ENCODE measurements at places on chromosomes 1 and 21.

DNA sequence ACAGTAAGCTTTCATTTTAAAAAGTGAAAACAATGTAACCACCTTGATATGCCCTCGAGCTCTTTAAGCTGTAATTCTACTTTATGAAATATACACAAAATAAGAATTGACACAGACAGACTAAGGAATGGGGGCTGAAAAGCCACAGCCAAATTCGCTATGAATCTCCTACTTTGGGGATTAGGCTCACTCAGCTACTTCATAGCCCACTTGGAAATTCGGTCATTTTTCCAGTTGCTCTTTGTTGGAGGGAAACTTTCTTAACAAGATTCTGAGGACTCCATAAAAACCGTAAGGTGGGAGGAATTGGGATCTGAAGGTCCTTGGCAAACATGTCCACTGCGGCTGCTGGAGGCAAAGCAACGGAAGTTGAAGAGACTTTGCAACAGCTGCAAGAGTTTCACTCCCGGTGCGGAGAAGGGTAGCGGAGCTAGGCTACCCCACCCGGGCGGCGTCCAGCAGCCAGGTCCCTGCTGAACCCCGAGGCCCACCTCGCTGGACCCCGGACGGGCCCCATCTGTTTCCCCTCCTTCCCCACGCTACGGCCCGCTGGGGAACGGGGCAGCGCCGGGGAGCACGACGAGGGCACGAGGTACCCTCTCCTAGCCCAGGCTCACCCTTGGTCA lies 634 bp downstream of the MYCBP start:
- DNase-seq = no peak

DNA sequence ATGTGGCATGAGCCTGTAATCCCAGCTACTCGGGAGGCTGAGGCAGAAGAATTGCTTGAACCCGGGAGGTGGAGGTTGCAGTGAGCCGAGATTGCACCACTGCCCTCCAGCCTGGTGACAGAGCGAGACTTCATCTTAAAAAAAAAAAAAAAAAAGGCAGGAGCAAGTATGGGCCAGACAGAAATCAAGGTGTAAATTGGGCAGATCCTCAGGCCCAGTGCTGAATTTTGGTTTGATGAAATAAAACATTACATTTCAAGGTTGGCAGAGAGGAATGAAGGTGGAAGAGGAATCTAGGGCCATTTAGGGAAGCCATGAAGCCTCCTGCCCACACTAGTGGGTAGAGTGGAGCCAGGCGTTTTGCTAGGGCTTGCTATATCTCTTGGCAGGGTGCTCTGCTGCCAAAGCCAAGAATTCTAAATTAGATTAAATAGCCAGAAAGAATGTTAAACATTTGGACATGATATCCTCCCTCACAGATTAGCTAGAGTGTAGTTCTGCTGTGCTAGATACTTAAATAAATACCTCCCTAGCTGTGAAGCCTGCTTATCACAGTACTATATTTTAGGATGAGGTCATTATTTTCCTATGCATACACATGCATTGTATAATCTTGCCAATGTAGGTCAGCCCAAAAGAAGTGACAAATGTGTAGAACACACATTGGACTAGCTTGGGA lies 16.6 kb upstream of the LGALS8 start:
- no peak for DNase-seq

DNA sequence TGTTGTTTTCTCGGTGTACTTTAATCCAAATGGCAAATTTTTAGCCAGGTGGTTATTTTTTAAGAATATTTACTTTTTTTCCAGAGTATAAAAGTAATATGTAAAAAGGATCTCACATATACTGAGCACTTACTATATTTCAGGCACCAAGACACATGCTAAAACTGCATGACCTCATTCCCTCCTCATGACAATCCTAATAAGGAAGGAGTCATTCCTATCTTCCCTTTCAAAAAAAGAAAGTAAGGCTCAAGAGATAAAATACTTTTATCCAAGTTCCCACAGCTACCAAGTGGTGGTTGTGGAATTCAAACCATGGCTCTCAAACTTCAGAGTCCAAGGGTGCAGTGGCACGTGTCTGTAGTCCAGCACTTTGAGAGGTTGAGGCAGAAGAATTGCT lies 19.4 kb downstream of the ATP2B4 start:
- no peak for DNase-seq

GRCh38 chr1:221923929-221924598 lies 182.2 kb upstream of the DUSP10 start:
- DNase-seq = no peak

DNA sequence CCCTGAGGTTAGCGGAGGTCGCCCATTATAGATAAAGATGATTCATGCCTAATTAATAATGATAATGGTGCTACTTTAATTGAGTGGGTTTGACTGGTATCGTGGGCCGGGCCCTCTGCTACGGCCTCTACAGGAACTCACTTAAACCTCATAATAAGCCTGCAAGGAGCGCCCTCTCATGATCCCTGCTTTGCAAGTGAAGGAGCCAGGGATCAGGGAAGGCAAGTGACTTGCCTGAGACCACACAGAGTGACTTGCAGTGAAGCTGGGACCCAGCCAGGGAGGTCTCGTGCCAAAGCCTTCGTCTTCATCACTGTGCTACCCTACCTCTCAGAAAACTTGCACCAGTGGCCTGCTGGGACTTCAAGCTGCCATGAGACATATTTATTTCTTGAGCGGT lies 166.3 kb upstream of the KLHDC7A start:
- DNase-seq = no peak

- DNase-seq = no peak
Measured at GRCh38 chr1:109807822-109808680, 44.3 kb upstream of the EPS8L3 start.

DNA sequence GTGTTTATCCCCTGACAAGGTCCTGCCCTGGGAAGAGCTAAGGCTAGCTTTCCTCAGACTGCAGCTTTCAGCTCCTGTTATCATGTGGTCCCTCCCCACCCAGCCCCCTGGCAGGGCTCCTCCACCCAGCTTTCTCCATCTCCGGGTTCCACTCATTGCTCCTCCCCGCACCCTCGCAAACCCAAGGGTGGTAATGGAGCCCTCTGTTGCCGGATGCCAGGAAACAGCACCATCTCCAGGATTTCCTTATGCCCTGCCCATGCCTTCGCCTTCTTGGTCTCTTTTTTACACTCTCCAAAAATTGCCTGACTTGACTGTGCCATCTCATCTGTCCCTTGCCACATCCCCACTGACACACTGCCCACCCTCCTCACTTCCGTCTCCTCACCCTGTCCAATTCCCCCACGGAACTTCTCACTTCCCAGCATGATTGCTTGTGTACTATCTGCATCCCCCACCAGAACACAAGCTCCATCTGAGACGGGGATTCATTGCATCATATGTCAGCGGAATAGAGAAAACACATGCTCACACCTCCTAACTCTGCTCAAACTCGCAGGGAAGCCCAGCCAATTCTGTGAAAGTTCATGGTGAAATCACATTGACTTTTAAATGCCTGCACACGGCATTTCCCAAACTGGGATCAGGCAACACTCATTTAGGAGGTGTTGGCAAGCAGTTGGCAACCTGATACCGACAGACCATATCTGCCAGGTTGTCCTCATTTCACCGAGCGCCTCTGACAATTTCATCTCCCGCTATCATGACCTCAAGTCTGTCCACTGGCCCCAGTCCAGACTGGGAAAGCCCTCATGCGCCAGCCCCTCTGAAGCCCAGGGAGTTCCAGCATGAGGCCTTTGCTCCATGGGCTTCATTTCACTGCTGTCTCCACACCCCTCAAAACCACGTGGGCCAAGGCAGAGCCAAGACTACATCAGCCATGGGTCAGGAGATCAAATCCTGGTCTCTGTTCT lies 201.1 kb downstream of the MATN1 start:
- no peak for DNase-seq

DNA sequence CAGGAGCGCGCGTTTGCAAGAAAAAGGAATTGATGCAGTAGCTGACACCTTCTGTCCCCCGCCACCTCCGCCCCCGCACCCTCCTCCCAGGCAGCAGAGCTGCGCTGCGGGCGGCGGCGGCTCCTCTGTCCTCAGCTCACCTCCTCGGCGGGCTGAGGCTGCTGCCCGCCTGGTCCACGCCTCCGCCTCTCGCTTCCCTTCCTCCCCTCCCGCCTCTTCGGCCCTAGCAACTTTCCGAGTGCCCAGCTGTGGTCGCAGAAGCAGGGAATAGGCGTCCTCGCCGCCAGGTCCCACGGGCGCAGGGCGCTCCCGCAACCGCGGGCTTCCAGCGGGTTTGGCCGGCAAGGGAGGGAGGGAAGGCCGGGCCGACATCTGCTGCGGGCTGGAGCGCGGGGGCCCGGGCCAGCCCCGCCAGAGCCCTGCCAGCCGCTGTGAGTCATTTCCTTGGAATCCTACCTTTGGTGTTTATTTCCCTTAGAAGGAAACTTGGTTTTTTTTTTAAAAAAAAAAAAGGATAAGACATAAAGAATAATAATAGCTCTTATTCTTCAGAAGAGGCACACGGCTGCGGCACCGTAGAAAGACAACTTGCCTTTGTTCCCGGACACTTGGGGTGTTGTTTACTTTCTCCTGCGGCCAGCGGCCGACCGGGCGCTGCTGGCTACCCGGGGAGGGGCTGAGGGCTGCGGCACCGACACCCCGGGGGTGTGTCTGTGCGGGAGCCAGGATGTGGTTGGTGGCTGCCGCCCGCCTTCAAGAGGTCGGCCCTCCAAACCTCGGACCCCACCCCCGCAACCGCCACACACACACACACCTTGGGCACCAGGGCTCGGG lies 1.1 kb downstream of the SERTAD4 start:
- peak; percentile 71 for DNase-seq

DNA sequence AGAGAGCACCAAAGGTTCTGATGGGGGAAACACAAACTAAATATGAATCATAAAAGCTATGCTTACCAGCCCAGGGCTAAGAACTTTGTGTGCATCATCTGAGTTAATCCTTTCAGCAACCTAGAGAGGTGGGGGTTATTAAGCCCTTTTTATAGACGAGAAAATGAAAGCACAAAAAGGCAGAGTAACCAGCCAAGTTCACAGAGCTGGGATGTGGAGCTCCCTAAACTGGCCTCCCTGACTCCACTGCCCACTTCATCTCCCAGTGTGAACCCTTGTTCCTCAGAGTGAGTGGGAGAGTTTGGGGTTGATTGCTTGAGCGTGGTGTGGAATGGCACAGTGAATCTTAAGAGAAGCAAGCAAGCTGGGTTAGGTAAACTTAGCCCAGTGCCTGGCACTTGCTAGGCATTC lies 10.8 kb upstream of the BCAR3 start:
- DNase-seq = no peak

DNA sequence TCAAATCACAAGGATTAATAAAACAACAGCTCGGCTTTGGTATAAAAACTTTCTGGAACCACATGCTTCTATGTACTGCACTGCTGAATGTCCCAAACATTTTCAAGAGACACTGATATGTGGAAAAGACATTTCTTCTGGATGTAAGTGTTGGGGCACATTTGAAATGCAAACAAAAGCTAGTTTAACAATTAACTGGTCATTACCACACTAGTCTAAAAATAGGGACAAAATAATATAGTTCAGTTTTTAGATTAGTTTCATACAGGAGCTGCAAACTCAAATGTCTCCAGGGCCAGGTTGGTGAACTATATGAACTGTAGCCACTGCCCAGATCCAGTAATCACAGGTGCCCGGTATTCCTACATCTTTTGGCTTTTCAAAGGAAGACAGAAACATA lies 3.2 kb downstream of the IL23R start:
- DNase-seq = no peak

- DNase-seq = no peak
Measured at GRCh38 chr21:42784276-42784675, 95.1 kb downstream of the WDR4 start.

- no peak for DNase-seq
Measured at GRCh38 chr1:240906477-240906876, 294.5 kb upstream of the GREM2 start.

GRCh38 chr1:67285780-67286488 lies 21.7 kb upstream of the IL12RB2 start:
- DNase-seq = no peak

DNA sequence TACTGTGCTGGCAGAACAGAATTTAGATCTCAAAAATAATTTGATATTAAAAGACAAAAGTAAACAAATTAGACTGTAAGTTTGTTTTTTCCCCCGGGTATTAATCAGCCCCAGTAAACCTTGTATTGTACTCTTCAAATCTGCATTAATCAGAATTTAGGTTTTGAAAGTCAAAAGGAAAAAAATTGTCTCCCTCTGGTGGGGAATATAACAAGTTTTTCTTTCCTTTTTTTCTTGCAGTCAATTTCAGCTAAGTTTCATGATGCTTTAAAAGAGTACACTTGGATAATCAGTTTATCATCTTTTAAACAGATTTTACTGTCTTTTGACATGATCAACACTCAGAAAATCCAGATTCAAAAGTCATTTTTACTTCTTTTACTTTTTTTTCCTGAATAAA lies 134.5 kb upstream of the PKN2 start:
- DNase-seq = peak; percentile 3

GRCh38 chr1:205447457-205448341 lies 8.1 kb downstream of the BLACAT1 start:
- no peak for DNase-seq

DNA sequence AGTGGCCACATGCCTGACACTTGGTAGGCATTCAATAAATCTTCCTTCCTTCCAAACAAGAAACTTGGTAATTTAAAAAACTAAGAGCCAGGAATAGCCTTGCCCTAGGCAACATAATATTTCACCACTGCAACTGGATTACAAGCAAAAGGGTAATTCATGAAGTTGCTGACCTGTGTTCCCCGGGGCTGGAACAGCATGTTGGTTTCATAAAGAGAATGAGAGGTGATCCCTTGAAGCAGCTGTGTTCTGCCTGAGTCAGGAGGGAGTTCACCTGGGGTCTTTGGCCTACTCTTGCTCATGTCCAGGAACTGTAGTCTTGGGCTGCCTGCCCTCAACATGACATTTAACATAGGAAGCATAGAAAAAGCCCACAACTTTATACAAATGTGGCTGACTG lies 329.0 kb upstream of the DAB1 start:
- DNase-seq = no peak

- DNase-seq = no peak
Measured at GRCh38 chr1:46278807-46279206, 24.6 kb downstream of the LRRC41 start.

DNA sequence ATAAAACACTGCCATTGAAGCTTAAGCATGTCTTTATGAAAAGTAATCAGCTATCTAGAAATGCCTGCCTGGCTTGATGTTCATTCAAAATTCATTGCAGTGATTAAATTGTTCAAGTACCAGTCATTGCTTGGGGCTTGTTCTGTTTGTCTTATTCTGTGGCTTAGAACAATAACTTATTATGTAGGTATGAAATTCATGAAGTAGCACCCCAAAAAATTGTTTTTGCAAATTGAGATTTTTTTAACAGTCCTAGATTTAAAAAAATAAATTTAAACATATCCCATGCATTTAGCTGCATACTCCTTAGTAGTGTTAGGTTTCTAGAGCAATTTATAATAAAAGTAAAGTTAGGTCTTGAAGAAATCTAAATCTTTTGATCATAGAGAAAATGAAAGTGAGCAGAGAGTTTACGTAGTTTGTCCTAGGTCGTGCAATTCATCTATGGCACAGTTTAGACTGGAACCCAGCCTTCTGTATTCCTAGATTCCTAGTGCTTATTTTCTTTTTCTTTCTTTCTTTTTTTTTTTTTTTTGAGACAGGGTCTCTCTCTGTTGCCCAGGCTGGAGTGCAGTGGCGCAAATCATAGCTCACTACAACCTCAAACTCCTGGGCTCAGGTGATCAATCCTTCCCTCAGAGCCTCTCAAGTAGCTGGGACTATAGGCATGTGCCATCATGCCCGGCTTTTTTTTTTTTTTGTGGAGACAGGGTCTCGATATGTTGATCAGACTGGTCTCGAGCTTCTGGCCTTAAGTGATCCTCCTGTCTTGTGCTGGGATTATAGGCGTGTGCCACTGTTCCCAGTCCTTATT lies 9.3 kb downstream of the MIER1 start:
- DNase-seq = no peak

GRCh38 chr1:155169541-155169940 lies 3.6 kb downstream of the KRTCAP2 start:
- DNase-seq = no peak

Data from T47D (cell line).